ENCODE measurements at places on chromosomes 2 and 18.

DNA sequence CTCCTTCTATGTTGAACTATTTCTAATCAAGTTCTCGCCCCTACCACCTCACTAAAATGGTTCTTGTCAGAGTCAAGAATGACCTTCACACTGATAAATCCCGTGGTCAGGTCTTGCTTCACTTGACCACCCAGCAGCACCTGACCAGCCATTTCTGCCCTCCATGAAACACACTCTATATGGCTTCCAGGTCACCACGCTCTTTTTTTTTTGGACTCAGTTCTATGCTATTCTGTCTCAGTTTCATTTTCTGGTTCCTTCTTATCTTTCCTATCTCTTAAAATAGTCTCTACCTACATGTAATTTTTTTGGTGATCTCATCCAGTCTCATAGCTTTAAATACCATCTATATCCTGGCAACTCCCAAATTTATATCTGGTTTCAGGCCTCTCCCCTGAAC is 11.4 kb downstream of the EIF2AK3 start:
- no peak for DNase-seq

DNA sequence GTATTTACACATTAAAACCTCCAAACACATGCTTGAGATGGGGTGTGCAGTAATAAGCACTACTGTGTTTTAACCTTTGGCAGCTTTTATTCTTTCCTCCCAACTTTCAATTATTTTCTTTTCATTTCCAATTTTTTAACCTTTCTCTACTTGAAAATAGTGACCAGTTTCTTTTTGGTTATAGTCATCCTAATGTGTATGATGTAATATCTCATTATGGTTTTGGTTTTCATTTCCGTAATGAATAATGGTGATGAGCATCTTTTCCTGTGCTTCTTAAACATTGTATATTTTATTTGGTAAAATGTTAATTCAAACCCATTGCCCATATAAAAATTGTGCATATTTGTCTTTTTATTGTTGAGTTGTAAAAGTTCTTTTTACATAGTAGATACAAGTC is 103.5 kb downstream of the BMPR2 start:
- DNase-seq: no peak

DNA sequence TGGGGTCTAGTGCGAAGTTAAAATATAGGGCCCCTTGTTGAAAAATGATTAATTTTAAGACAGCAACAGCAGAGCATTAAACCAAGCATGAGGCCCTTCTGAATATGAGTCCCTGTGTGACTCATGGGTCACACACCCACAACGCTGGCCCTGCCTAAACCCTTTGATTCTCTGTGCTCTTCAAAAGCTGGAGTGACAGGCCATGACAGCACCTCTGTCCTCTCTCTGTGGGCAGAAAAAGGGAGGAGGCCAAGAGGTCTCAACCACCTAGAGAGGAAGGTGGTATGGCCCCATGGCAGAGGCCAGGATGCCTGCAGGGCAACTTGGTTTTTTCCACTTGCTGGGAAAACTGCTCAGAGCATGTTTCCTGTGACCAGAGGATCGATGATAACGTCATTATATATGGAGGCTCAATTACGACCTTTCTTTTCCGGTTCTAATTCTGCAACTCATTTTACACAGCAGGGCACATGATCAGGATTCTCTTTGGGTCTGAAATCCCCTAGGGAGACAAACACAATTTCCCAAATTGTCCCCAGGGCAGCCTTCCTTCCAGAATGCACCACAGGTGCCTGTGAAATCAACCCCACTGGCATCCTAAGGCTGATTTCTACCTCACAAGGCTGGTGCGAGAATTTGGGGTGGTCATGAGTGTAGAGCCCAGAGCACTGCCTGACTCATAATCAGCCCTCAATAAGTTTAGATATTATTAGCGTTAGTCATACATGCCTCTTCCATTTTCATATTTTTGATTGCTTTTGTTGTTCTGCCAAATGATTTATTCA is 102.0 kb upstream of the PPP1CB start:
- DNase-seq: peak; percentile 55

DNA sequence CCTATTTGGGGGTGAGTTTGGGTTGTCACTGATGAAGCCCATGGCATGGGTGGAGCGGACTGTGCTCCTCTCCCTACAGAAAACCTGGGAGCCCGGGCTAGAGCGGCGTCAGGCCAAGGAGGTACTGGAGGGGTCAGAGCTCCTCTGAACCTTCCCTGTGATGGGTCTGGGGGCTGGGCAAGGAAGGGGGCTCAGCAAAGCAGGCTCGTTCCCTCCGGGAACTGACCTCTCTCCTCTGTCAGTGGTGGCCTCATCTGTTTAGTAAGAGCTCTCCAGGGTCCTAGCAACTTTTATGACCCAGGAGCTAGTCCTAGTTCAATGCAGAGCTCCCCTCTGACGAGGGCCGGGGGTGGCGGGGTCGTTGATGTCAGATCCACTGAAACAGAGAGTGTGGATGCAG is 62.4 kb upstream of the OTOF start:
- DNase-seq: no peak

GRCh38 chr2:233953087-233953801 is 36.1 kb downstream of the TRPM8 start:
- DNase-seq: no peak

DNA sequence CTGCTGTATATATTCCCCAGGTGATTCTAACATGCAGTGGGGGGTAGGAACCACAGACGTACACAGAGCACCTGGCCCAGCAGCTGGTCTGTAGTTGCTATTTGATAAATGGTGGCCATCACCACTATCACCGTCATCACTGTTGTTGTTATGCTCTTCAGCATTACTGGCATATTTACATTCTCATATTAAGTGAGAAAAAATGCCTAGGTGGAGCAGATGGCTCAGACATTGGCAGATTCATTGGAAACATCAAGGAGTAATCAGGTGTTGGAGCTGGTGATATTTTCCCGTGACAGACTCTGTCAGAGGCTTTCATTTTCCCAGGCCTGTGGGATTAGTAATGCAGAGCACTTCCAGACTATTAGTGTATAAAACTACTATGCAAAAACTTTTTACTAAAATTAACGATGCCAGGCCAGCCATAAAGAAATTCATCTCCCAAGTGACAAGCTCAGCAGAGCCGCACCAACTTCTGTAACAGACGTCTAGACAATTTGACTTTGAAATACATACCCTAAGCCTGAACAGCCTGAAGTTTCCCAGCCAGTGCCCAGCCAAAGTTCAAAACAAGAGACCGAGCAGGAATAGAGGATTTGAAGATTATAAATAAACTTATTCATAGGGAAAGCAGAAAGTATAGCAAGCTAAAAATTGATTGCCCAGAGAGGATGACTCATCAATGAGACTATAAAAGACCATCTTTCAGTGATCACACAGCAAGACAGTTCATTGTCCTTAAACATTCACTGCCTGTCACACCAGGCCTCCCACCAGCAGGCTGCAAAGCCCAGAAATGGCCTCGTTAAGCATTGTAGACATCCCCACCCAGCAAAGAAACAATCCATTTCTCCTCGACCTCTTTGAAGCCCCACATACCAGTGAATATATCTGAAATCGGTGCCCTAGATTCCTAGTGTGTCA is 247.4 kb upstream of the CHAC2 start:
- no peak for DNase-seq

GRCh38 chr2:23607925-23608324 is 222.9 kb downstream of the KLHL29 start:
- no peak for DNase-seq

GRCh38 chr2:45494275-45494977 is 116.6 kb downstream of the SRBD1 start:
- DNase-seq: peak; percentile 71

- peak; percentile 94 for DNase-seq
Measured at GRCh38 chr2:64838817-64839216, 150.4 kb upstream of the SLC1A4 start.

GRCh38 chr2:109230941-109231420 is 102.0 kb downstream of the SH3RF3 start:
- DNase-seq: no peak

GRCh38 chr2:44778671-44779476 is 162.6 kb upstream of the SIX3 start:
- no peak for DNase-seq
